ENCODE measurements at places on chromosomes 3 and 15.

GRCh38 chr3:82030916-82031315 lies 269.5 kb upstream of the GBE1 start:
- no peak for DNase-seq

DNA sequence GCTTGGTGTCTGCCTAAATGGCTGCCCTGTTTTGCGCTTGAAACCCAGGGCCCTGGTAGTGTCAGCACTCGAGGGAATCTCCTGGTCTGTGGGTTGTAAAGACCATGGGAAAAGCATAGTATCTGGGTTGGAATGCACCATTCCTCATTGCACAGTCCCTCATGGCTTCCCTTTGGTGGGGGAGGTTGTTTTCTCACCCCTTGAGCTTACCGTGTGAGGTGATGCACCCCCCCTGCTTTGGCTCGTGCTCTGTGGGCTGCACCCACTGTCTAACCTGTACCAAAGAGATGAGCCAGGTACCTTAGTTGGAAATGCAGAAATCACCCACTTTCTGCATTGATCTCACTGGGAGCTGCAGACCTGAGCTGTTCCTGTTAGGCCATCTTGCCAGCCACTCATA lies 104.7 kb downstream of the MBNL1 start:
- DNase-seq: no peak

GRCh38 chr15:96334017-96334704 lies 3.7 kb downstream of the NR2F2 start:
- no peak for DNase-seq

DNA sequence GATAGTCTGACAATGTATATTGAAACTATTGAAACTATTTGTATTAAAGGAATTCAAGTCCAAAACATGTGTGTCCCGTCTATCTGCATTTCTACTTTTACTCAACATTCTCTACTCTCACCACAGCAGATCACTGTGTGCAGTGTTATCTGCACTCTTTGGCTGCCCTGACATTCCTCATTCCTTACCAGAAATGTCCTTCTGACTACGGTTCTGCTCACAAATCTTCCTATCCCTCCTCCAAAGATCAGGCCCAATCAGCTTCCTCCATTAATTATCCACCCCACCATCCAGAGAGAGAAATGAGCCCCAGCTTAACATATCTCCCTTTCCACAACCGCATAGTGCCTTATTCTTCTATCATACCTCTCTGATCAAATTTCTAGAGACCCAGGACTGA lies 94.7 kb downstream of the TBL1XR1 start:
- DNase-seq: no peak

Measured in omental fat pad (tissue), 4 donors.